K562 (cell line): ENCODE measurements at places on chromosomes 12 and 14.

DNA sequence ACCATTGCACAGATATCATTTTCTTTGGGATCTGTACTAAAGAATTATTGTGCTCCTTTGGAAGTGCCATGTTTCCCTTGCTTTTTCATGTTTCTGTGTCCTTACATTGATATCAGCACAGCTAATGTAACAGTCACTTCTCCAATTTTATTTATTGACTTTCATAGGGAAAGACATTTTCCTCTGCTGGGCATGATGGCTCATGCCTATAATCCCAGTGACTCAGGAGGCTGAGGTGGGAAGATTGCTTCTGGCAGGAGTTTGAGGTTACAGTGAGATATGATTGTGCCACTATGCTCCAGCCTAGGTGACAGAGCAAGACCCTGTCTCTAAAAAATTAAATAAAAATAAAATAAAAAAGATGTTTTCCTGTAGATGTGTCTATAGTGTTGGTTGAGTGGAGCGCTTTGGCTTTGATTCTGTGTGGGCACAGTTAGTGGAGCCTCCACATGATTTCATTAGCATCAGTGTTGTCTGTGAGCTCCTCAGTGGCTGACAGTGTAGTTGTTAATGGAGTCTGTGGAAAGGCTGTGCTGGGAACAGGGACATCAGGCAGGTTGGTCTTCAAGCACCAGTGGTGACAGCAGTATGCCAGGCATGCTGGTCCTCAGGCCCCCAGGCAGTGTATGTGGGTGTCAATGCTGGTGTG, 7.4 kb downstream of the OAS2 start:
- DNase-seq = no peak

DNA sequence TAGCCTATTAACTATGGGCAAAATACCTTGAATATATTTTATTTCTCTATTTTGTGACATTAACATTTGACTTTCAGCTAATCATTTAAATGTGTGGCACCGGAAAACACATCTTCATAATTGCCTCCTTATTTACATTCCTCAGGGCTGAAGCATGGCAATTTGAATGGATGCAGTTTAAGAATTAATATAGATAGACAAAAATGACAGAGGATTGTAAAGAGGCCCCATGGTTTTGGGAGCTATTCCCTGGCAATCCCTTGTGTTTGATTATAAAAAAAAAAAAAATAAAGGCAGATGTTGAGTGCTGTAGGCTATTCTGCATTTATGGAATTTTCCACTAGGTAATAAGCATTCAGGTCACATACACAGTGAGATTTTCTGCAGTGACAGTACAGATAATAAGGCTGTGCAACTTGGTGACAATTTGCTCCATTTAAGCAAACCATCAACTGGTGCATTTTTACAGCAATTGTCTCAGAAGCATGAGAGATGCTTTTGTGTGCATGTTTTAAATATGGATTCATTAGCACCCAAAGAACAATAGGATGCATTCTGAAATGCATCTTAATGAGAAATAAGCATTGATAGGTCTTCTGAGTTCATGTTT, 123.2 kb upstream of the SLC38A4 start:
- no peak for DNase-seq

DNA sequence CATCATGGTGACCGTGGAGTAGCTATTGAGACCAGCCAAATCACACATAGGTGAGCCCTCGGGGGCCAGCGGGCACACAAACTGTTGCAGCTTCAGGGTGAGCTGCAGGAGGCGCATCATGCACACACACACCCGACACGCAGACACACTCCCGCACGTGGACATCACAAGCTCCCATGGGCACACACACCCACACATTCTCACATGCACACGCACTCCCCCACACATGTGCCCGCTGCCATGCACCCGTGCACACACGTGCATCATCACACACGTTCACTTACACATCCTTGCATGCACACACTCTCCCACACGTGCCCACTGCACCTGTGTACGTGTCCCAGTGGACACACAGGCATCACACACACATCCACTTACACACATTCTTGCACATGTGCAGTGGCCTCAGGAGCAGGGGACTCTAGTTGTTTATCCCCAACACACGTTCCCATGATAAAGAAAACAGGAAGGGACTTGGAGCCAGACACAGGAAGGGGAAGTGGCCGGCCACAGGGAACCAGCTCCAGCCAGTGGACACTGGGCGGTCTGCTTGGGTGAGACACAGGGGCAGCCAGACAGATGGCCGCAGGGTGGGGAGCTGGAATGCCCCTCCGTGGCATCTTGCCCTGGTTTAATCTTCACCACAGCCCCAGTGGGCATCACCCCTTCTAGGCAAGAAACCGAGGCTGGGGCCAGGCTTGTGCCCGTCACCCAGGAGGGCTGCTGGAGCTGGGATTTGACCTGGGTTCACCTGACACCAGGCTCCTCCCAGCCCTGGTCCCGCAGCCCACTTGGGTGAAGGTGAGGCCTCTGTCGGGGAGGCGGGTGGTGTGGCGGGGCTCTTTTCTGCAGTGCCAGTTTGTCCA, 49.7 kb downstream of the CYP46A1 start:
- DNase-seq = no peak

DNA sequence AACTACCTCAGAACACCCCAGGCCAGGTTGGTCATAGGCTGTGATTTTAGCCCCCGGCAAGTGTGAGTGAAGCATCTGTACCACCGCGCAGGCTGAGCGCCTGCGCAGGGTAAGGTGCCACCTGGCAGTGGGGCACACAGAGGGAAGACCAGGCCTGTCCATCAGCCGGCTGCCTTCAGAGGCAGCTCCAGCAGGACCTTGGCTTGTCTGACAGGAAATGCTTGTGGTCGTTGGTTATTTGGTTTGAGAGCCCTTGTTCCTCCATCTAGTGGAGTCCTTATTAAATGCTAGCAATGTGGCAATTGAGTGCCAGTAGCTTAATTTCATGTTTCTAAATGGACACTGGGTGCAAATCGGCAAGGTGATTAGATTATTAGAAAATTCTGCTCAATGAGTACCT, 27.5 kb downstream of the SLC25A29 start:
- no peak for DNase-seq

GRCh38 chr14:55446833-55447232, 6.4 kb upstream of the TBPL2 start:
- no peak for DNase-seq

- DNase-seq = no peak
Observed at GRCh38 chr12:1825382-1826102, 5.2 kb downstream of the LRTM2 start.

DNA sequence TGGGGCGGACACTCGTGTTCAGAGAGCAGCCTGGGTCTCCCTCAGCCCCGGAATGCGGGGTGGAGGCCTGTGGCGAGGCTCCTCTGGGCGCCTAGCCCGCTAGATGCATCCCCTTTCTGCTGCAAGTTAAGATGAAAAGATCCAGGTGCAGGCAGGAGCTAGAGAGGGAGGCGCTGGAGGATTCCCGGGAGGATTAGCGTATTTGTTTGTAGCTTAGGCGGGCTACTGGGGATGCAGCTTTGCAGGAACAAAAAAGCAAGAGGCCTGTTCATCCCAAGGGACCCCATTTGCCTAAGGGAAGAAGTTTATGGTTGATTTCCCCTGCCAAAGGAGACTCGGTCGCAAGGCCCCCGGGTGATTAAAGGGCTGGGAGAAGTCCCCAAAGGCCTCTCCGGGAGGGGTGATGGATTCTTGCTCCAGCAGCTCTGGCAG, 824 bp downstream of the CCDC177 start:
- DNase-seq = no peak

- no peak for DNase-seq
Observed at GRCh38 chr14:105211086-105211757, 30.1 kb upstream of the NUDT14 start.

DNA sequence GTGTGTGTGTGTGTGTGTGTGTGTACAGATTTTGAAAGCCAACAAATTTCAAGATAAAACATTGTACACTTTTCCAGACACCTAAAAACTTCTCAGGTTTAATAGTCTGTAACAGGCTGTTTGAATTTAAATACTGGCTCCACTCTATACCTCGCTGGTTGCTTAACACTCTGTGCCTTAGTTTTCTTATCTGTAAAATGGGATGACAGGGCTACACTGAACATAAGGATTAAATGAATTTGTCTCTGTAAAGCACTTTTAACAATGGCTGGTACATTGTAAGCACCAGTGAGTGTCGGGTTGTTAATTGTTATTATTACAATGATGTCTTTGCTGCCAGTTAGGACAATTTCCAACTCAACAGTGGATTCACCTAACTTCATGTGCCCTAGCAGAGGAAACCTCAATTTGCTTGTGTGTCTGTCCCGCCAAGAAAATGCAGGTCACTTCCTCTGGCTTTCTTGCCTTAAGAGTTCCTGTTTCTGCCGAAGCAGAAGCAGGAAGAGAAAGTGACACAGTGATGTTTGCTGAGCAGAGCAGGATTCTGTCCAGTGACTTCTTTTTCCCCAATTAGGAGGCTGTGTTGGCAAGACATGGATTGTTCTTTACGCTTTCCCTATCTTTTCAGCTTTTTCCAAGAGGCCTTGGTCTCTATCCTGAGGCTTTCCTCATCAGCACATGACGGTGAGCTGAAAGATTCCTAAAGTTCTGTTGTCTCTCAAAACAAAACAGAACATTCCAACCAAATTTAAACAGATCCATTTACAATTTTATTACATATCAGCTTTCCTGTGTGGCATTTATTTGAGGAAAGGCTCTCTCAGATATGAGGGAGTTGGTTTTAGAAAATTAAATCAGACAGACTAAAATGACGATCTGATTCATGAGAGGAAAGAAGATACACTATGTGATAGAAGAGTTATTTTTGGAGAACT, 154.1 kb upstream of the ATP2B1 start:
- no peak for DNase-seq

GRCh38 chr14:50844391-50844790, 13.4 kb upstream of the NIN start:
- DNase-seq = no peak

DNA sequence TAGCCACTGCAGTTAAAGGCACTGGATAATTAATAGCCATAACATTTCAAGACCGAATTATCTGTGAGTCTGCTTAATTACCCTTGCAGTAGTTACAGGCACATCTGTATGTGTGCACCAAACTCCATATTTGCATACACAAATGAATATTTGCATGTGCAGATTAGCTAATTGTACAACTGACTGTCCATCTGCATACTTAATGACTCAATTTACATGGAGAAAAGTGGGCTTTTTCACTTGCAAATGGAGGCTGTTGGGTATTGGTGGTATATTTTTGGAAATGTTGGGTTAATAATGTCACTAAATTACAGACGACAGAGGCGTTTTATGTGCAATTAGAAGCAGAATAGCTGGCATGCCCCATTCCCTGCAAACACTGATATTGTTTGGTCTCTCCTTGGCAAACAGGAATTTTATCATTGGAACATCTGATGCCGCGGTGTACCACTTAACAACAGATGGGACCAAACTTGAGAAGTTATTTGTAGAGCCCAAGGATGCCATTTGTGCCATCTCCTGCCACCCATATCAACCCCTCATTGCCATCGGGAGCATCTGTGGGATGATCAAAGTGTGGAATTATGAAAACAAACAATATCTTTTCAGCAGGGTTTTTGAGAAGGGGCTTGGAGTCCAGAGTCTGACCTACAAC, 39.6 kb downstream of the CFAP251 start:
- no peak for DNase-seq

GRCh38 chr14:44099743-44100488, 407.2 kb downstream of the FSCB start:
- no peak for DNase-seq

DNA sequence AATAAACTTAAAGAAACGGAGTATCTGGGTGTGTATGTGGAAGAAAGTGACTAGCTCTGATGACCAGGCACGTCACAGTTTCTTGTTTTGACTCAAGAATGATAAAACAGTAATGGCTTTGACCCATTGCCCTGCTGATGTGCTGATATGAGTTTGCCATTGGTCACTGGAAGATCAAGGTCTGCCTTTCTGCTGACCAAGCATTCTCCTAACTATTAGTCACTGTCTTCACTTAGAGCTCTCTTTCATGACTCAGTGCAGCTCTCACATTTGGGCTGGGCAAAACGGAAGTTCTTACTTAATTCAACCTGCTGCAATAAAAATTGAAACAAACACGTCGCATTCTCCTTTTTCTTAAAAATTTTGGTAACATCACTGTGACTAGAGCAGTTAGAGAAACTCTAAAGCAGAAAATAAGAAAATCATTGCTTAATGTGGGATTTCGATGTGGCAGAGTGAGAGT, 366.7 kb downstream of the BTG1 start:
- peak; percentile 24 for DNase-seq

DNA sequence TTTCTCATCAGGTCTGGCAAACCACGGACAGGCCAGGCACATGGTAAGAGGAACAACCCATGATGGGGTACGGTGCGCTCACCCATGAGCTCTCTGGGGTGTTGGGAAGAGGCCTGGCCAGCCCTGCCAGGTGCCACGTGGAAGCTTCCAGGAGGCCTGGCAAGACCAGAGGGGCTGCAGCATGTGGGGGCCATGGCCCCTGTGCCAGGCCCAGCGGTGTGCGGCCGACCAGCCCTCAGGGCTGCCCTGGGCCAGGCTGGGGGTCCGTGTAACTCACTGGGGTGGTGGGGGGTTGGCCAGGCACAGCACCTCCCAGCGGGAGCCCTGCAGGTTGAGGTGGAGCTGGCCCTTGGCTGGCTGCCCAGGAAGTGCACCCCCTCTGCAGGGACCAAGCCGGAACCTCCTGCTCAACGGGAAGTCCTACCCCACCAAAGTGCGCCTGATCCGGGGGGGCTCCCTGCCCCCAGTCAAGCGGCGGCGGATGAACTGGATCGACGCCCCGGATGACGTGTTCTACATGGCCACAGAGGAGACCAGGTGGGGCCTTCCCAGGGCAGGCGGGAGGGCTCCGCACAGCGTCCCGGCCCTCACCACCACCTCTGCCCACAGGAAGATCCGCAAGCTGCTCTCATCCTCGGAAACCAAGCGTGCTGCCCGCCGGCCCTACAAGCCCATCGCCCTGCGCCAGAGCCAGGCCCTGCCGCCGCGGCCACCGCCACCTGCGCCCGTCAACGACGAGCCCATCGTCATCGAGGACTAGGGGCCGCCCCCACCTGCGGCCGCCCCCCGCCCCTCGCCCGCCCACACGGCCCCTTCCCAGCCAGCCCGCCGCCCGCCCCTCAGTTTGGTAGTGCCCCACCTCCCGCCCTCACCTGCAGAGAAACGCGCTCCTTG, 4.9 kb upstream of the CRIP2 start:
- DNase-seq = no peak

DNA sequence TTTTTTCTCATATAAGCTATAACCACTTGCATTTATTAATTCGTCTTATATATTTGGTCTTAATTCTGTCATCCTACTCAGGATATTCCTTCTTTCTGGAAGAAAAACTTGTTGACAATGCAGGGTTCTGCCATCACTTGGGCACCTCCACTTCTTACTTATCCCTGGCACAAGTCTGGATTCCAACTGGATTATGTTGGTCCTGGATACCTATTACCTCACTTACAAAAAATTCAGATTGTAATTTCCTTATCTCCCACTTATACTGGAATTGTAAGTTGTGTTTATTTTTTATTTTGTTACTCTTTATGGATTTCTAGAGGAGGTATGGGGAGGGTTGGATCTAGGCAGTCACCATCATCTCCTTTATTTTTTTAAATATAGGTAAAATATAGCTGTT, 36.7 kb downstream of the LRRIQ1 start:
- DNase-seq = no peak
